ENCODE measurements at places on chromosomes 7 and 10.
A peak's percentile ranks its signal among the peaks of the same experiment; 100 is the strongest.

GRCh38 chr10:7561985-7562384, 104.8 kb downstream of the ITIH5 start:
- DNase-seq, result no peak

DNA sequence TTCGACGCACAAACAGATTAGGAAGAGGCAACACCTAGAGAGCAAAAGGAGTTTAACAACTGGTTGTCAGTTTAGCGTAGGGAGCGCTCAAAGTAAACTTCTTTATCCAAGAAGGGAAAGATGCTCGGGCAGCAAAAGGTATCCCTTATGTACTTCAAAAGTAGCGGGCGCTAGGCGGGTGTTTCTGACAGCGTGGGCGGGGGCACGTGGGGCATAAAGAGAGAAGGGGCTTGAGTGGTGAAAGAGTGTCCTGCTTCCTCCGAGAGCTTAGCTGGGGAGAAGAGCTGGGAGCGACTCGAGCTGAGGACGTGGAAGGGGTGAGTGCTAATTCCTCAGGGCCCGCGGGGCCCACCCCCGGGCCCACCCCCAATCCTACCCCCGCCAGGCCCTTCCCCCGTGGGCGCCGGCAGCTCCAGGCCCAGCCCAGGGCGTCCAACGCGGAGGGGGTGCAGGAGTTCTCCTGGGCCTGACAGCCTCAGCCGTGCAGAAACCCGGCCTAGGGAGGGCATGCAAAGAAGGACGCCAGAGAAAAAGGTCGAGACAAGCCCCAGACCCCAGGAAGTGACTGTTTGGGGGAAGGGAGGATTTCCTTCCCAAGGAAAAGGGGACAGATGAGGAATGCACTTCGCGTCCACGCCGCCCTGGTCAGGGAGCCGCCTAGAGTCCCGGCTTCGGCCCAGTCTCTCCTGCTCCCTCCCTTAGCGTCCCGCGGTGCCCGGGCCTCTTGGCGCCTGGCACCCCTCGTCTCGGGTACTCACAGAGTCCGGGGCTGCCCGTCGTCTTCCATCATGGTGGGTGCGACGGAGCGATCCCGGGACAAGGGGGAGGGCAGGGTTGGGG, 868 bp downstream of the TIAL1 start:
- DNase-seq, result no peak

DNA sequence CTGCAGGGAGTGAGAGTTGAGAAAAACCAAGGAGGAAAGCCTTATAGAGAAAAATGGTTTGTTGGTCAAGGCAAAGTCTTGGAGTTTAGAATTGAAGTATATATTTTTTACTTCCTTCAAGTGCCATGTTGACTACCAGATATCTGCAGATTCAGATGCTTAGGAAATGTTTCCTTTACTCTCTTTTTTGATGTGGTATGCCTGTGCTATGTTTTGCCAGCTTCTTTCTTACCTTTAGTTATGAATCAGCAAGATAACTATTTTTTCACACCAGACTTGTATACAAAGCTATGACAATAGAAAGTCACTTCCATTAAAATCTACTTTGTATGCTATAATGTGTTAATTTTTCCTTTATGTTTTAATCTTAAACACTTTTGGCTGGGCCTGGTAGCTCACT, 3.6 kb downstream of the R3HCC1L start:
- no peak for DNase-seq

DNA sequence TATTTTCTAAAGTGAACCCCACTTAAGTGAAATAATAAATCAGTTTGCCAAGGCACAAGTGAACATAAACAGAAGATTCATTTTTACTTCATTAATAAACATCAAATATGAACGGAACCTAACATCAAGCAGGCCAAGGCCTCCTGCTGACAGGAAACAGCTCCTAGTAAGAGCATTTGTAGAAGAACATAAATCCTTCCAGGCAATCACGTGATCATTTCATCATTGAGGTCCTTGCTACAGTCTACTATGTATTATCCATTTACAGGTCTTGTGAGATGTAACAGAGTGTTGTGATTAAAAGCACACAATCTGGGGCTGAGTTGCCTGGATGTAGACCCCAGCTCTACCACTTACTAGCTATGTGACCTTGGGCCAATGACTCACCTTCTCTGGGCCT, 70.6 kb downstream of the CALD1 start:
- DNase-seq, result no peak

GRCh38 chr7:12761111-12761510, 73.7 kb downstream of the ARL4A start:
- no peak for DNase-seq

GRCh38 chr7:149348758-149349369, 86.9 kb downstream of the ZNF783 start:
- no peak for DNase-seq

GRCh38 chr10:25506821-25507335, 332.1 kb downstream of the GPR158 start:
- no peak for DNase-seq

DNA sequence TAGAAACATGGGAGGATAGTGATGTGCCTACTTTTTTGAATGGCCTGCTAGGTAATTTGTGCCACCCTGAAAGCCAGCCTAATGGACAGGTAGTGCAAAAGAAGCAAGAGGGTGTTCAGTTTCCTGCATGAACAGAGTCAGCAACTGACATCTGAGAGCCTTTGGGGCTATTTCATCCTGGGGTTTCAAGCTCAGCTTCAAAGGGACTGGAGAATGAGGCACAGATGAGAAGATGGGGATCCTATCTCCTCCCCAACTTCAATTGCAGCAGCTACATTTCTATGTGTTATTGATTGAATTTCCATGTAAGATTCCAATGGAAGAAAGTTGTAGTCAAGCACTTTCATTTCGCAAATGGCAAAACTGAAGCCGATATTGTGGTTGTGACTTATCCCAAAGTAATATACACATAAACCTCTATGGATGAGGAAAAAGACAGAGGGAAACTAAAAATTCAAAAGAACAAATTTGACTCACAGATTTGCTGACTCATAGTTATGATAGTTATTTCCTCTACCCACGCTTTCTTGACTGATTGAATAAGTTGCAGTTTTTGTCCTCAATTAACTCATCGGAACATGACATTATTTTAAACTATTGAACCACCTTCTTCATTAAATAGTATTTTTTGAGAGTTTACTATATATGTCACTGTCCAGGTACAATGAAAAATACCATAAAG, 42.6 kb upstream of the NRP1 start:
- DNase-seq, result peak; percentile 30

DNA sequence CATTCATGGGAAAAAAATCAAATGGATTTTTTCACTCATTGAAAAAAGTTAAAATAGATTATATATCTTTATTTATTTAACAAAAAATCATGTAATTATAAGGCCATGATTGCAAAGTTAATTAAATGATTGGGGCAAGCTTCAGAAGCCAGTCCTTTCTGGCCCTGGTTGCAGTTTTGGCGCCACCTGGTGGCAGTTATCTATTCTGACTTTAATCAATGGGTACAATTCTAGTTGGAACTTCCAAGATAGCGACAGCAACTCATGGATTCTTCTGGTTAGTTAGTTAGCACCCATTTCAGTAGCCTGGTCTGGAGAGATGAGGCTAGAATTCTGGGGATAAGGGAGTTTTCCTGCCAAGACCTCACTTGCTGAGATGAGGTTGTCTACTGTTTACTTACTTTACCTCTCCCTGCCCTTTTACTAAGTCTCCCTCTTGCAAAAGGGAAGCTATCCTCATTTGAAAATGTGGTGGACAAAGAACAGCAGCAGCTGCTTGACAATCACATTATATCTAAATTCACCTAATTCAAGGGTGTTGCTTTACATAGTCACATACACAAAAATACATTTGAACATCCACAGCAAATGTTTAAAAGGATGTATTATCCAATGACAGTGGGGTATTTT, 42.3 kb downstream of the NOC3L start:
- DNase-seq, result peak; percentile 17
